ENCODE measurements at places on chromosomes 2 and 18.

DNA sequence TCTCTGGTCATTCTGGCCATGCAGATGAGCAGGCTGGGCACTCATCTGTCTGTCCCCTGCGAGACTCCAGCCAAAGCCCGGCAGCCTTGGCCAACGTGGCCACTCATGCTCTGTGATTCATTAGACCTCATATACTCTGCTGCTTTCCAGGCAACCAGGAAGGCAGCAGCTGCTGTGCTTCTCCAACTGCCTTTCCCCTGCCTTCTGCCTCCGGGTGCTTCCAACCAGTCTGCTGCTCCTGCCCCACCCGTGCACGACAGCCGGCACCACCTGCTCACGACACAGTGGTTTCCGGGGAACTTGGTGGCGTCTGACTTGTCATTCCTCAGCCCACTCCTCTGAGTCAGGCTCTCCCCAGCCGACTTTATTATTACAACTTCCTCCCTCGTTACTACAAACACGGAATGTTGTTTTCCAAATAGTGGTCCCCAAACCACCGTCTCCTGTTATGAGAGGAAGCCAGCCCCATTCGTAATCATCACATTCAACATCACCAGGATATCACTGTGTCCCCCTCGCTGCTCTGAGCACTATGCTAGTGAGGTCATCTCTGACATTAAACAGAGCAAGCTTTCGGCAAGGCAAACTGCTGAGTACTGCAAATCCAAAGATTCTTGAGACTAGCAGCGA, 392.4 kb downstream of the ALK start:
- no peak for DNase-seq

DNA sequence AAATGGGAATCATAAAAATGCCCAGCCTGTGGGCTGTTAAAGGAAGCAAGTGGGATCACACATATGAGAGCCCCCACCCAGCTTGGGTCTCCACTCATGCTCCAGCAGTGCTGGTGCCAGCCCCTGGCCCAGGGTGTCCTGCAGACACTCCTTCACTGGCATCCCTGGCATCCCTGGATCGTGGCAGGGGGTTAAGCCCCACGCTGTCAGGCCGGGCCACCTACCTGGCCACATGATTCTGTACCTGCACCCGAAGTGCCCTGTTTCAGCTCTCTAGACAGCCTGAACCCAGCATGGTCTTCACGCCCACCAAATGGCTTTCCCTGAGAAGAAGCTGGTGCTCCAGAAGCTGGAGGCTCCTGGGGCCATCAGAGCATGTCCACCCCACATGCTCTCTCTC, 137.4 kb downstream of the INHBB start:
- no peak for DNase-seq

- no peak for DNase-seq
These were observed 978.2 kb downstream of the CPS1 start for GRCh38 chr2:211534632-211535031.

- DNase-seq: no peak
These were observed 3.9 kb downstream of the NRP2 start for GRCh38 chr2:205686056-205686782.

GRCh38 chr18:32025744-32026143, 7.1 kb downstream of the RNF125 start:
- DNase-seq: no peak

DNA sequence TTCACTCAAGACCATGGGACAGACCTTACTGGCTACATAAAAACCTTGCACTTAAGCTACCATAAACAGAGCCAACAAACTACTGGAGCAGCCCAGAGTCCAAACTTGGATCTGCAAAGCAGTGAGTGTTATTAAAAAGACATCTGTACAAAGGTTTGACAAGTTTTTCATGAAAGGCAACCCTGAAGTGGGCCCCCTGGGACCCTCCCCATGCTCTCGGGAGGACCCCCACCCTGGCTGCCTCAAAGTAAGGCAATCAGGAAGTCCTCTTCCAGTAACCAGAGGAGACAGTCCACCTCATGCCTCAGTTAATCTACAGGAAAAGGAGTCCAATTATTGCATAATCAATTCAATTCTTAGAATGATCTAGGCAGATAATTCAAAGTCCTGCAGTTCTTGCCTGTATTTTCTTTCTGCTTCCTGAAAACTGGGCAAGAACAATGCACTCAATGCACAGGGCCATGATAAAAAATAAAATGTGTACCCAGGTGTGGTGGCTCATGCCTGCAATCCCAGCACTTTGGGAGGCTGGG, 69.7 kb downstream of the TBC1D8 start:
- no peak for DNase-seq

- DNase-seq: no peak
These were observed 293.7 kb upstream of the RND3 start for GRCh38 chr2:150781142-150781541.

DNA sequence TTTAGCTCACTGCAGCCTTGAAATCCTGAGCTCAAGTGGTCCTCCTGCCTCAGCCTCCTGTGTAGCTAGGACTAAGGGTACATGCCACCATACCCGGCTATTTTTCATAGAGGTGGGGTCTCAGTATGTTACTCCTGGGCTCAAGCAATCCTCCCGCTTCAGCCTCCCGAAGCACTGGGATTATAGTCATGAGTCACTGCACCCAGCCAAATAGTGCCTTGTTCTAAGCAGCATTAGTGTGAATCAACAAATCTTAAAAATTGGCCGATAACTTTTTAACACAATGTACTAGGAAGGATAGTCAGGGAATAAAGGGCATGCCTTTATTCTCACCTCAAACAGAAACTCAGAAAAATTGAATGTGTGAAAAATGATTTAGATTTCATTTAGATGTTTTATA, 51.6 kb downstream of the XRCC5 start:
- DNase-seq: no peak

- no peak for DNase-seq
These were observed 568.5 kb upstream of the SLC8A1 start for GRCh38 chr2:41020358-41020757.

DNA sequence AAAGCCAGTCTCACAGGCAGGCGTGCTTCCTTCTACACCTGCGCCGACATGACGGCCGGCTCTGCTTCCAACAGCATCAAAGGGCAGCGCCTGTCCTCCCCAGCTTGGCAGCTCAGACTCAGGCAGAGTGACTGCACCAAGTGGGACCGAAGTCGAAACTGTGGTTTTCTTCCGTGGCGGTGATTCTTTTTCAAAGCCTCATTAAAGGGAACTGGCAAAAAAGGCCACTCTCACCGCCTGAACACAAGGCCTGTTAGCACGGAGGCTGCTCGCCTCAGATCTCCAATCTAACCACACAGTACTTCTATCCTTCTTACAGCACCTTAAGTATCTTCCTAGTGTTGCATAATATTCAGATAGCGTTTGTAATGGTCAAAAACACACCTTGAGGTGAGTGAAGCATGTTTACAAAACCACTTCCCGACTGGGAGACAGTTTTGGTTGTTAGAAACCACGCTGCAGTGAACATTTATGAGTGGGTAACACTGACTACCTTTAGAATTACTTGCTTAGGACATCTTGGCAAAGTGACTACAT, 236.4 kb downstream of the HDAC4 start:
- DNase-seq: no peak

- no peak for DNase-seq
These were observed 506 bp downstream of the BMPR2 start for GRCh38 chr2:202376460-202377206.

DNA sequence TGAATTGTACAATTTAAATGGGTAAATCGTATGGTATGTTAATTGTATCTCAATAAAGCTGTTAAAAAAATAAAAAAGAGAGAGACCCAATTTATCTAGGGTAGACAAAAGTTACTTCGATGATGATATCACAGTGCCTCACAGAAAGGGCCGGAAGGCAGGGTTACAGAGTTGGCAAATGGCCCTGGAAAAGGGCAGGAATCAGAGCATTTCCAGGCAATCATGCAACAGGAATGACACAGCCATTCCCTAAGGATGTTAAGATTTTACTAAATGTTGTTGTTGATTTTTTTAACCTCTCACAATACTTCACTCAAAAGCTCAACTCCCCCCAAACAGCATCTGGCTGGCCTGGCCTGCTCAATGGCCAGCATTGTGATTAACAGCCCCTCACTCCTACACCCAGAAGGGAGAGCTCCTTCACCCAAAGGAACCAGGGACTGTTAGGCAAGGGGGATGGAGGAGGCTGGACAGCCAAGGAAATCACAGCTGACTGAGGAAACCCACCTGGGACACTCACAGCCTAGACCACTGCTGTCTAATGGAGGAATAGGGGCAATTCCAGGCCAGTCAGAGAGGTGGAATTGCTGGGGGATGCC, 7.7 kb upstream of the SP100 start:
- no peak for DNase-seq

DNA sequence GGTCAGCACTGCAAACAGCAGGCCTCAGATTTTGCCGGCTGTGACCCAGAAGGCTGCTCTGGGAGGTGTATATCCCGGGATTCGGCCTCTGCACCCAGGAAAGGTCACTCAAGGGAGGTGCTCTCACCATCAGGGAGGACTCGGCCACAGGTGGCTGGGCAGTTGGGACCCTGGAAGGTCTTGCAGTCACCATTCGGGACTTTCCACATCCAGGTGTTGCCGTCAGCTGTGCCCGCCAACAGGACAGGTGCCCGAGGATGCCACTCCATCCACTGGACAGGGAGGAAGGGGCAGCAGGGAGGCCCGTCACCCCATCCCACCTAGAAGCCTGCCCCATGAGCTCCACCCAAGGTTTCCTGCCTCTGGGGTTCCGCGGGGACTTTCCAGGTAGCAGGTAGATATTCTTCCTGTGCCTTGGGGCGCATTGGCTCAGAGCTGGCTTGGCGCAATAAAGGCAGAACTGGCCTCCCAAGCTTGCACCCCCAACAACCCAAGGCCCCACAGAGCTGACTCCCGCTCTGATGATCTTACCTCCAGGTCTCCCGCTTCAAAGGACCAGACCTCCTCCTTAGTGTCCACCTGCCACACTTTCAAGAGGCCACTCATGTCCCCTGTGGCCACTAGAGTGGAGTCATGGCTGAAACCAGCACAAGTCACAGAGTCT, 3.5 kb downstream of the AAMP start:
- DNase-seq: no peak

GRCh38 chr2:38747007-38747424, 4.1 kb downstream of the SRSF7 start:
- DNase-seq: no peak

GRCh38 chr2:84940088-84940470, 30.9 kb upstream of the KCMF1 start:
- DNase-seq: no peak

DNA sequence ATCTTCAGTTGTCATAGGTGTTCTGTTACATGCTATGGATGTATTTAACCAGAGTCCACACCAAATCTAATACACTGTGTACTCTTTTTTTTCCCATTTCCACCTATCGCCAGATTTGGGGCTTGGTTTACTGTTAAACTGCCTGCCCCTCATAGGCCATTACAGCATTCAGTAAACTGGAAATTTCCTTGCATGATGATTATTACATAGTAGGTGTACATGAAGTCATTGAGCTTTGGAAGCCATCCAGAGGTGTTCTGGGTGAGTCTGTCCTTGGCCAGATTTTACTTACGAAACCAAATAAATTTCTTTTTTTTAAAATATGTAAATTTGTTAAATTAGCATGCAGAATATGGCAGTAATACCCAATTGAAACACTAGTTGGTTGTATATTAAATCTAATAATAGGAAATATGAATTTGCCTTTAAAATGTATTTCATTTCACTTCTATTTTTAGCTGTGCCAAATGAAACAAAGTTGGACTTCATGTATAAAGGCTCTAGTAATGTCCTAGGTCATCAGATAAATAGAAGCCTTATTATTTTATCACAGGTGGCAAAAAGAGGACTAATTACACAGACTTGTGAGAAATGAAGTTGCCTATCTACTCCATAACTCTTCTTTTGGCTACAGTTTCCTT, 60.7 kb downstream of the COMMD1 start:
- DNase-seq: no peak

GRCh38 chr18:48957136-48957535, 6.4 kb upstream of the SMAD7 start:
- no peak for DNase-seq

GRCh38 chr2:235002198-235003095, 50.6 kb downstream of the SH3BP4 start:
- DNase-seq: no peak

- no peak for DNase-seq
These were observed 439.4 kb upstream of the CDH19 start for GRCh38 chr18:67043276-67043675.

DNA sequence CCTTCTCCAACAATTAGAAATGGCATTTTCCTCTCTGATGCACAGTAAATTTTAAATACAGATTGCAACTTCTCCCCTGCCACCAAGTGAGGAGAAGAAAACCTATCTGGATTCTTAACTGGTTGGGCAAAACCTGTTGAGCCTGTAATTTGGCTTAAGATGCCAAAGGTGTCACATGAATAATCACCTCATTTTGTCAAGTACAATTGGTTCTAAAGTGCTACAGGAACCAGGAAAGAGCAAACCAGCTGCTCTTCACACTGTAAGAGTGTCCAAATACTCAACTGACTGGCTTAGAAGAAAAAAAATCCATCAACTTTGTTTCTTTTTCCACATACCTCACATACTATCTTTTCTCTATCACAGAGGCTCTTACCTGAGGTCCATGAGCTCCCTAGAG, 35.4 kb downstream of the NPC1 start:
- DNase-seq: no peak

DNA sequence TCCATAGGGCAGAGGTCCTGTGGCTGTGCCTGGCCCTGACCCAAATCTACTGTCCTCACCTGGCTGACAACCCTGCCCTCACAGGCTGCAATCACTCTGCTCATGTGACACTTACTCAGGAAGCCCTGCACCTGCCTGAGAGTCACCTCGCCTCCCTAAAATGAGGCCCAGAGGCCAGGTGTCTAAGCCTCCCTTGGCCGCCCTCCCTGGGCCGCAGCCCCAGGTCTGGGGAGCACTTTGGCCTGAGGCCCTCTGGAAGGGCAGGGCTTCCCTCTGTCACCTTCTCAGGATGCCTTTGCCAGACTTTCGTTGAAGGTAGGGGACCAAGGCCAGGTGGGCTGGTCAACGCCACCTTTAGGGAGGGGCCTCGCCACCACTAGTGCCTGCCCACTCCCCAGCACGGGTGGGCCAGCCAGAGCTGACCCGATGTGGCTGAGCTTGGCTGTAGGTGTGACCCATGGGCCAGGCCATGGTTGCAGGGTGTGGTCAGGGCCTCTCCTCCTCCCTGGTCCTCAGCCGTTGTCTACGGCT, 6.1 kb upstream of the GPC1 start:
- DNase-seq: no peak

DNA sequence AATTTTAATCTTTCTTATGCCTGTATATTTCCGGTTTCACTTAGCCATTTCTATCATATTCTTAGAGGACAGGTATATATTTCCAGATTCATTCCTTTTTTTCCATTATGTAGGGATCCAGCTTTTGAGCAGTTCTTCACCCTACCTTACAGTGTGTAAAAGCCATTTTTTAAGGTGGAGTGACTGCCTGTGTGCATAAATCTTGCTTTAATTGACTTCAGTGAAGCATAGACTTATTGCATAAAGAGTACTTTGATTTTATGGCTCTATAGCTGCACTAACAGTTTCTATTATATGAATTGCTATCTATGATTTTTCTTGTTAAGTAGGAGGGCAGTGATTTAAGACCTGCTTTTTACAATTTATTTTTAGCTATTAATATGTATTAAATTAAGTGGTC, 132.6 kb downstream of the NYAP2 start:
- DNase-seq: no peak

- DNase-seq: no peak
These were observed 698.1 kb upstream of the NXPH2 start for GRCh38 chr2:139478165-139478914.

GRCh38 chr2:58131191-58132011, 84.8 kb downstream of the VRK2 start:
- no peak for DNase-seq

Measured in HCT116 (cell line).